ENCODE measurements at places on chromosomes 7 and 10.

DNA sequence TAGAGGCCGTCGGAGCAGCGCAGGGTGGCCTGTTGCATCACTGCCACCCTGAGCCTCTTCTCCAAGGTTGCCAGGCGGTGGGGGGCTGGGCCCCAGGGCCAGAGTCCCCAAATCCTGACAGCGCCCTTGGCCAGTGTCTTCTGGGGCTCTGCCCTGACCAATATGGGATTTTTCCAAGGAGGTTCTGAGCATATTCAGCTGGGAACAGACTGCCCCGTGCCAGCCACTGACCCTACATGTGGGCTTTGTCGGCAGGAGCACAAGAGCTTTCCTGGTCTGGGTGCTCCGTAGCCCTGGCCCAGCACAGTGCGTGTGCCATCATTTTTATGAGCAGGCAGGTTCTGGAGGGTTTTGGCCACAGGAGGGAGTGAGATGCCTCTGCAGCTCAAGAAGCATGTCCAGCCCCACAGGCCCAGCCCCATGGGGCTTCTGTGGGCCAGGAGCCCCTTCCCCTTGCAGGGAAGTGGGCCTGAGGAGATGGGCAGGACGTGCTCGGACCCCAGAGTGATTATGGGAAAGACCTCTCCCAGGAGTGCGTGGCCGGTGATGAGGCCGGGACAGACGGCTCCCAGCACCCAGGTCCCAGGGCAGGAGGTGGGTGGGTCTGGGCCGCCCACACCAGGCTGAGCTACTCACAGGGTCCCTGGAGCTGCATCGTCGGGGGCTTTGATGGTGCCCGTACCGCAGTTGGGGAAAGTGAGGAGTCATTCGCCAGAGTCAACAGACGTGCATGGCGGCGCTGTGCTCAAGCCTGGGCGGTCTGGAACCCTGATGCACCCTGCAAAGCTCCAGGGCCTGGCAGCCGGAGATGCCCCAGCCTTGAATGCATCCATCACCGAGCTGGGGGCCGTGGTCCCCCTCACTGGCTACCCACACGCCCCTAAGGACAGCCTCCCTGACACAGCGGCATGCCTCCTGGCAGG is 66.6 kb downstream of the PWWP2B start:
- no peak for DNase-seq

- DNase-seq, result no peak
Observed at GRCh38 chr7:45027774-45028114, 27.7 kb downstream of the CCM2 start.

GRCh38 chr10:128092454-128092853 is 33.8 kb downstream of the MKI67 start:
- no peak for DNase-seq

- no peak for DNase-seq
Observed at GRCh38 chr7:82319674-82320118, 123.9 kb downstream of the CACNA2D1 start.

DNA sequence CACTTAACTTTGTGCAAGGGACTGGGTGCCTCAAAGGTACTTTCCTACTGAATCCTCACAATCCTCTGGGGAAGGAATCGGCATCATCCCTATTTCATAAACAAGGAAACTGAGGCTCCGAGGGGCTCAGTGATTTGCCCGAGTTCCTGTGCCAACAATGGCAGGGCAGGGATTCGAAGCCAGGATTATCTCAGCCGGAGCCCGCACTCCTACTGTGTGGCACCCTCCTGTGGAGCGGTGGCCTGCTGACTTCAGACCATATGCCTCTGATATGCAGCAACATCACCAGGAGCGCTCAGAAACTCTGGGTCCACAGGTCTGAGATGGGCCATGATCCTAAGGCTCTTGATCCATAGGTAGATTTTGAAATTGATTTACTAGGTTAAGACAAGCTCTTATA is 46.6 kb downstream of the PODXL start:
- DNase-seq, result no peak

- no peak for DNase-seq
Observed at GRCh38 chr7:50690541-50691011, 92.1 kb downstream of the GRB10 start.

- no peak for DNase-seq
Observed at GRCh38 chr7:107506674-107507339, 37.0 kb downstream of the GPR22 start.

DNA sequence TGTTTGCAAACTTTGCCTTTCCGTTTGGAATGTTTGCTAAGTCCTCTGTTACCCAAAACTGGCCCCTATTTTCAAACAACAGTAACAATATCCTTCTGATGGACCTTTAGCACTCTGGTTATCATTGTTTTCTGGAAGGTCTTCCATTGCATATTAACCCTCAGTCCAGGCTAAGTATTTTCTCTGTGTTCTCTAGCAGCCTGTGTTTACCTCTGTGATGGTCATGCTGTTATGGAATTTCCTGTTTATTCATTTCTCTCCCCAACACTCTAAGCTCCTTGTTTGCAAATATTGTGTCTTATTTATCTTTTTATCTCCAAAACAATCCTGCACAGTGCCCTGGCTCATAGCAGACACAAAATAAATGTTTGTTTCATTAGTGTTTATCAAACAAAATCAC is 560.3 kb downstream of the ATRNL1 start:
- no peak for DNase-seq

DNA sequence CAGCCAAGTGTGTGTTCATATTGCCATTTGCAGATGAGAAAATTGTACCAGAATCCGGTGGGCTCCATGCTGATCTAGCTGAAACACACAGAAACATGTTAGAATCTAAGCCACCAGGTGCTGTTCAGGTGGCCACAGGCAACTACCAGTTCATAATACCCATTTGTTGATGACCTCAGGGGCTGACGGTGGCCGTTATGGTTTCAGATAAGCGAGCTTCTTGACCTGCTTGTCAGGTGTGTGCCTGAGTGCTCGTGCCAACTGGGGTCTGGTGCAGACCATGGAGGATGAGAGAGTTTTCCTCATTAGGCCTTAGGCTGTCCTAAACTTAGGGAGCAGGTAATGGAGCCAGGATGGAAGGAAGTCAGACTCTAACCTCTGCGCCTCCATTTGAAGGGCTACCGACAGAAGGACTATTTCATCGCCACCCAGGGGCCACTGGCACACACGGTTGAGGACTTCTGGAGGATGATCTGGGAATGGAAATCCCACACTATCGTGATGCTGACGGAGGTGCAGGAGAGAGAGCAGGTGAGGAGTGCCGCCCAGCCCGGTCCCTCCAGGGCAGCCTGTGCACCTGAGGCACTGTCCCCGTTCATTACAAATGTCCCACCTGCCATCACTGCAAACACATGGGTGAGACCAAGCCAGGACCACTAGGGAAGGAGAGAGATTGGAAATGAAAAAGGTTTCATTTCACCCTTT is 53.1 kb downstream of the MKI67 start:
- DNase-seq, result no peak

- DNase-seq, result no peak
Observed at GRCh38 chr10:3397231-3397630, 224.6 kb upstream of the PITRM1 start.

GRCh38 chr10:124429576-124429975 is 10.9 kb upstream of the OAT start:
- DNase-seq, result no peak

DNA sequence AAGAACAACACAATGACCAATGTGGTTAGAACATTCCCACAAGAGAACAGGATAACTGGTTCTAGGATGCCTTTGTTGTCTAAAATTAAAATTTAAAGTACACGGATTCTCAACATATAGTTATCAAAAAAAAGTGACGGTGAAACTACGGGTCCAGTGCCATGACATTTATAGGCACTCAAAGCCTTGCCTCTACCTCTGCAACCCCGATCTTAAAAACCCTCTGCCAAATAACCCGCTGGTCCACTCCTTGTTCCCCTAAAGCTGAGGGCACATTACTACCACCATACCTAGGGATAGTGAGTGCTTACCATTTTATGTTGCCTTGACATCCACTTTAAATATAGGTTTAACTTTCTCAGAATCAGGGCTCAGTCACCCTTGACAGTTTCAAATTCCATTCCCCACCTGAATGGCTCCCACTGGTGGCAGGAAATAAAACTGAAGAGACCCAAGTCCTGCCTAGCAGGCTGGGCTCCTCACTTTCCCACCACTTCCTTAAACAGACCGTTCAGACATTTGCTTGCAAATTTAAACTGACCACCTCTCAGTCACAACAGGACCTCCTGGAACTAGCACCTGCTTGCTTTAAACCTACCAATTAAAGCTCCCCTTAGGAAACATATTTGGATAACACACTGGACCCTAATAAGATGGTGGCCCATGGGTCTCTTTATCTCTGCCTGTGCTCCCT is 169.9 kb upstream of the ASAH2 start:
- no peak for DNase-seq

DNA sequence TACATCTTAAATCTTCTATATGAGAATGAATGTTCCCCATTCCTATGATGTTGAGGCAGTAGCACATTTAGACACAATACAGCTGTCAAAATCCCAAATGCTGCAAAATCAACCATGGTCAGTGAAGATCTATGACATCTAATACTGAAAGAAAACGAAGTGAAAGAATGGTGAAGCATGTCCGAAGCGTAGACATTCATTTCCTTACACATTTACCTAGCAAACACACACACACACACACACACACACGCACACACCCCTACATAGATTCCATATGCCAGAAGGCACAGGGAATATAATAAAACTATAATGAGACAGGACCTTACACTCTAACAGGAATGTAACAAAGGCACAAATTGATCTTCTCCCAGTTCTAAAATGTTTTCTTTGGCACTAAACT is 32.5 kb downstream of the CCDC6 start:
- DNase-seq, result no peak

DNA sequence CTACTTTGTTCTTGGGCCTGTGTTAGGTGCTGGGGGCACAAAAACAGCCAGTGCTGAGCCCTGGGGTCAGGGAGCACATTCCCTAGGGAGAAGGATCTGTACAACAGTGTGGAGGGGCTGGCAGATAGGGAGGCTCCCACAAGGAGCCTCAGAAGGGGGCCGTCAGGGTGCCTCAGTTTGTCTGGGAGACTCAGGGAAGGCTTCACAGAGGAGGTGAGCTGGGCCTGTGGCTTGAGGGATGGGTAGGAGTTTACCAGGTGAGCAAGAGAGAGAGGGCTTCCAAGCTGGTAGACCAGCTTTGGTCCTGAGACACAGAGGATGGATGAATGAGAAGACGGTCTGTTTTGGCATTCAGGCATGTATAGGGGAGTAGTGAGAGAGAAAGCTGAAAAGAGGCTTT is 52.1 kb downstream of the CAMK1D start:
- DNase-seq, result no peak
